ENCODE measurements at places on chromosomes 1 and 21. TPM values are rescaled to one million over a fixed set of nuclear protein-coding genes. Genes with fewer than 3 reads are reported as not detected.

LDLRAD1 gene
- not detected for total RNA-seq

MSH4 gene
- total RNA-seq, result 0.35 TPM

FMO1 gene
- 0.35 TPM for total RNA-seq

AMY2A gene
- not detected for total RNA-seq

NDUFS2 gene
- total RNA-seq, result 334 TPM

TAL1 gene
- 3.5 TPM for total RNA-seq

LHX8 gene
- not detected for total RNA-seq
